ENCODE measurements at places on chromosomes 12 and 14.

GRCh38 chr12:124823272-124823970 is 40.2 kb downstream of the SCARB1 start:
- no peak for DNase-seq

GRCh38 chr12:3225796-3226180 is 148.6 kb downstream of the TSPAN9 start:
- peak; percentile 67 for DNase-seq

DNA sequence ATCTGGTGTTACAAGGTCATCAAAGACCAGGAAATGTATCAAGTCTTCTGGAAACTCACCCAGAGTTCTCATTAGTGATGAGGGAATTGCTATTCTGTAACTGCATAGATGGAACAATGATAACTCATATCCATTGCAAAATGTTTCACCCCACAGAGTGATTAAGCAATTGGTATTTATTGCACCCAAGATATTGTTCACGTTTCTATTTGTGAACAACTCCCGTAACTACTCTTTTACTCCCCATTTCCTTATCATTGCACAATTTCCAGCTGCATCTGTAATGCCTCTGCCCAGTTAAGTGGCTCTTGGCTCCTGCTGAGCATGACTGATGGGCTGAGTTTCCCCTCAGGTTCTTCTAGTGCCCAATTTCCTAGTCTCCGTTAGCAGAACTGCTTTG is 108.7 kb upstream of the PRICKLE1 start:
- DNase-seq: no peak

DNA sequence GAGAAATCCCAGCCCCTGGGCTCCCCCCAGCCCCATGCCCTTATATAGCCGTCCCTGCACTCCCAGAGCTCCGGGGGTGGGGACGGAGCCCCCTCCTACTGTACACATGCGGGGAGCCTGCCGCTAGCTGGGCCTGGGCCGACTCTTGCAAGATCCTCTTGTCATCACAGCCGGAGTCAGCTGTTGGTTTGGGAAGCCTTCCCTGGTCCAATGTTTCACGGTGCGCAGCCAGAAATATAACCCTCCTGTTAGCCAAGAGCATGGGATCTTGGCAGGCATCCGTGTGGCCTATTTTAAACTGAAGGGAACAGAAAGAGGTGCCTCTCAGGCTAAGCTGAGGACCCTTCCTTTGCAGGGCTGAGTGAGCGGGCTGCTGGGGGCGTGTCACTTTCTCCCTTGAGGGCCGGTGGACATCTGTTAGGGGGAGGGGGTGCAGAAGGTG is 175.3 kb downstream of the TSPAN9 start:
- peak; percentile 74 for DNase-seq

- peak; percentile 18 for DNase-seq
Measured at GRCh38 chr12:123478762-123479161, 20.8 kb downstream of the SNRNP35 start.

GRCh38 chr12:51127050-51127729 is 43.8 kb upstream of the CSRNP2 start:
- DNase-seq: peak; percentile 34

DNA sequence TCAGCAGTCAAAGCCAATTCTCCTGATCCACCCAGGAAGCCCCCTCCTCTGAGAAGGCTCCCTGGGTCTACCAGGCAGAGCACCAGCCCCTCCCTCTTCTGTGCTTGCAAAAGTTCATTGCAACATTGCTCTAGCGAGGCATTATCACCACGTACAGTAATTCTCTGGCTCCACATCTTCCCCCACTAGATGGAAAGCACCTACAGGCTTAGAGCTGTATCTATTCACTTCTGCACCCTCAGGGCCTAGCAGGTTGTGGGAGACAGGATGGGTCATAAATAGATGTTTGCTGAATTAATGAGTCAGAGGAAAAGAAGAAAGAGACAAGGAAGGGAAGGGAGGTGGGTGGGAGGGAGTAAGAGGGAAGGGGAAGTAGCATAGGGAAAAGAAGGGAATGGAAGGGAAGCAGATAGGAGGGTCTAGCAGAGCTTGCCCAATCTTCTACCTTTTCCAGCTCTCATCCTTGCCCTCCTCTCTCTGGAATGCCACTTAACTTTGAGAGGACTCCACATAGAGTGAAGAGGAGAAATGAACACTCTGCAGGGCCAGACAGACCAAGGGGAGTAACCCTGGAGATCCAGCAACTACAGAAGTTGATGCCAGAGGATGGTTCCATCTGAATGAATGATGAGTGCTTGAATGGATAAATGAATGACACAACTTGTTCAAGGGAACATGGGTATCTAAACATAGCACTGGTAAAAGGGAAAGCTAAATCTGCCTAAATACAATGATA is 42.0 kb upstream of the NT5DC3 start:
- DNase-seq: no peak

GRCh38 chr12:575948-576614 is 87.2 kb downstream of the NINJ2 start:
- peak; percentile 31 for DNase-seq

- no peak for DNase-seq
Measured at GRCh38 chr12:3601461-3602150, 110.6 kb downstream of the PRMT8 start.

- DNase-seq: peak; percentile 56
Measured at GRCh38 chr12:89566615-89567014, 40.8 kb upstream of the POC1B start.

- DNase-seq: no peak
Measured at GRCh38 chr12:14613718-14614117, 46.0 kb upstream of the PLBD1 start.

GRCh38 chr12:6824901-6825381 is 3.3 kb upstream of the P3H3 start:
- peak; percentile 52 for DNase-seq
